ENCODE measurements at places on chromosomes 4 and X.

DNA sequence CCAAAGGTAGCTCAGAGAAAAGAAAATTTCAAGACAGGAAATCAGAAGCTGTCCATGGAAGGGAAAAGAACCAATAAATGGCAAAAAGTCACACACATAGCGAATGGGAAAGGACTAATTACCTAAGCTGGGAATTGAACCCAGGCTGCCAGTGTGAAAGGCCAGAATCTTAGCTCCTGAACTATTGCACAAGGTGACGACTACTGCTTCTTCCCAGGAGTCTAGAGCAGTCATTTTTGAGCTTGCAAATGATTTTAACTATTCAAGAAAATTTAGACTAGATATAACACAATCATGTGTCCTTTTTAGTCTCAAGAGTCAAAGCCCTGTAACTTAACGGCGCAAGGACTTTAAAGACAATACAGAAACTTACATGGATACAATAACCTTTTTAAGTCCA is 34.1 kb upstream of the ZNF81 start:
- no peak for DNase-seq

DNA sequence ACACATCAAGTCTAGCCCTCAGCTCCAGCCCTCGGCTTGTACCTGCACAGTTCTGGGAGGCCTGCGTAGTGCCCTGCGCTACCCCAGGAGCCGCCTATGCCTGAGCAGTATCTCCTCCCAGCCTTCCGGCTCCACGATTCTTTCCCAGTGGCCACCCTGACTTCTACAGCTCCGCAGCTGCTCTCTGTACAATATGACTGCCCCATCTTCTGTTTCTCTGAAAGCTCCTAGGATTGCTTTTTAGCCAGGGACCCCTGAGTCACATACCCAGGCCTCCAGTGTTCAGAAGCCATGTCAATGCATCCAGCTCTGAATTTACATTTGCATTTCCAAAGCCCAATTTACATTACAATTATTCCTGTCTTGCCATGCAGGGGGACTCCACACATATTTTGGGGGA is 135.5 kb downstream of the PJA1 start:
- DNase-seq: no peak

- DNase-seq: no peak
Measured at GRCh38 chr4:4394644-4395043, 7.7 kb downstream of the NSG1 start.

GRCh38 chr4:55092504-55092903 is 32.9 kb downstream of the KDR start:
- no peak for DNase-seq

GRCh38 chr4:133439830-133440229 is 290.7 kb downstream of the PCDH10 start:
- DNase-seq: no peak

- DNase-seq: no peak
Measured at GRCh38 chrX:44747969-44748368, 95.9 kb upstream of the DUSP21 start.

DNA sequence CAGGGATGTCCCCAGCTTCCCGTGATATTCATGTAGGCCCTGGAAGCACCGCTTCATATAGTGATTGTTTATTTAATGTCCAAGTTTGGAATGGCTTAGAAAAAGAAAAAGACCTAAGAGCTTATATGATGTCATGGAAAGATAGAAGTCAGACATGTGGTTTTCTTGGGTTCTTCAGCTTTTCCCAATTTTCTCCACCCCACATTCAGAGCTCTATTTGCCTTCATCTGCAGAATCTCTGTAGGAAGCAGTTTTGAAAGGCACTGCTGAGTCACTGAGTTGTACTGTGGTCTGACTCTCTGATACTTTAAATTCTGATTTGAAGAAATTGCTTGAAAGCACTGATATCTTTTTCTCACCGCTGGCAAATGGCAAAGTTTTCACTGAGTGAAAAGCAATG is 120.6 kb upstream of the EDNRA start:
- DNase-seq: no peak

DNA sequence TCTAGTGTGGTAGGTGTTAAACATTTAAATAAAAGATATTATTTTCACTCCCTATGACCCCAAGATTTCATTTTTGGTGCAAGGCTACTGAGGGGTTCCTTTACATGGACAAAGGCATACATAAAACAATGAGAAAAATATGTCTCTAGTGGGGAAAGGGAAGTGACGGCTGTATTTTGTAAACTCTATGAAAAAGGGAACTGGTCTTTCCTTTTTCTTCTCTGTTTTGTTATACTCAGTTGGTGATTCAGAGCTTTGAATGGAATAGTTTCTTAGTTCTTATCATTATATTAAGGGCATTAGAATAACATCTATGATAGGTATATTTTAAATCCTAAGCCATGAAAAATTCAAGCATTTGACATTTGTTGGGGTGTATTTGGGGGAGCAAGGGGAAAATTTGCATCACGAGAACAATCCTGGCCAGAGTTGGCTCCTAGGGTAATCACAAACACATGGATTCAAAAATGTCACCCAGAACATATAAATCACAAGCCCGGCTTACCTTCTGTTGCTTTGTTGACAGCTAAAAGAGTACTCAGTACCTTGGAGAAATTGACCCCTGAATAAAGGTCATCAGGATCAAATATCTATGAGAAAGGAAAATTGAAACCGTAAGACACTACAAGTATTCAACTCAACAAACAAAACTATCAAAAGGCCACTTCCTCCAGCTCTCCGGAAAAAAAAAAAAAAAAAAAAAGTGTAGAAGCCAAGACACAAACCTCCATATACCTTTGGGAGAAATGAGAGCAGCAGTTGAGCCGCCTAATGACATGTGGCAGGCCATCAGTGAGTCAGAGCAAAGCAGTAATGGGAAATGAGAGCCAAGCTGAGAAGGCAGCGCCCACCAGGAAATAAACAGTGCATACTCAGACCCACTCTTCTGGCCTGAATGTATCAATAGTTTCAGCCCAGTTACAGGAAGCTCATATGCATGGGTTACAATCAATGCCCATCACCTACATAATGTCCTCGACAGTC is 33.4 kb downstream of the ARHGEF6 start:
- DNase-seq: no peak

DNA sequence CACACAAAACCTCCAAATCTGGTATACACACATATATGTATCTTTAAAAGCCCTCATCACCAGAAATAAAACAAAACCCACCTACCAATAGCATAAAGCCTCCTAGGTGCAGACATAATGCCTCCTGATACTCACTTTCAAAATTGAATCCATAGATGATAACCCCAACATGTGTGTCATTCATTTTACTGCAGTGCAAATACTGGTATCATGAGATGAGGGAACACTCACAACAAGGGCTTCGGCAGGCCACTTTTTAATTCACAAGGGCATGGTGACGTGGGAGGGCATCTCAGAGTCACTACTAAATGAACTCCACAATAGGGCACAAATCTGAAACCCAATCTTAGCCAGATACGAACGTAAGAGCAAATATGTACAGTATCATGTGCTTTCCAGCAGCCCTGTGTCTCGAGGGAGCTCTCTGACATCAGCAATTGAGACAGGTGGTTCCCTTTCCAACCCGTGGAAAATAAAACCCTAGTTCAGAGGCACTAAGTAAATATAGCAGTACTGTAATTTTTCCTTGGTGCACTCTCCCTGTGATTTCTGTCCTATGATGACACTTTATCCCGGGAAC is 14.1 kb upstream of the PPARGC1A start:
- DNase-seq: peak; percentile 36

- DNase-seq: no peak
Measured at GRCh38 chrX:39504850-39505259, 592.9 kb downstream of the BCOR start.

GRCh38 chr4:48683784-48684666 is 96.1 kb downstream of the FRYL start:
- DNase-seq: no peak

DNA sequence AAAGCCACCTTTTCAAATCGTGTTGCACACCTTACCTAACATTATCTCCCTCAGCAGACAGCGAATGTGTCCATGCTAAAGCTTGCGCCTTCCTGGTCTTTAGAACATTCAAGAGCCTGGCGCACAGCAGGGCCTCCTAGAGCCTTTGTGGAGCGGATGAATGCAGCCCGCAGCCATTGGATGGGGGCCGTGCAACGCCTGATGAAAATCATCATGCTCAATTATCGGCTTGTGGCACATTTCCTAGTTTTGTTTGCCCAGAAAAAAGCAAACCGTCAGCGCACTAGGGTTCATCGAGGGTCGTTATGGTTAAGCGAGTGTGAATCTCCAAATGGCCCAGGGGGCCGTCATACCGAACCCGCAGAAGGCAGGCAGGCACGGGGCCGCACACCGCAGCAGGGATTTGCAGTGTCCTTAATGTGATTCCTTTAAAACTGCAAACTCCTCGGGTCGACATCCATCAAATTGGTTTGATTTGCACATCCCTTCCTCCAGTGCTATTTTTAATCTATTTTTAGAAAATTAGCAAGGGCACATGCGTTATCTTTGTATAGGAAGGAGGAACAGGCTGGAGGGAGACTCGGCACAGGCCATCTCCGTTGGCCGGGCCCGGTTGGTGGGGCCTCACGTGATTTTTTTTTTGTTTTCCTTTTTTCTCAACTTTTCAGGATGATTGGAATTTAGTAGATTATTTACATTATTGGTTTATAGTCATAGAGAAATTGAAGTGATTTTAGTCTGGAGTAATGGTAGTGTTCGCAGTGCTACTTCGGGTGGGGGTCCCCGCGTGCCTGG is 53.1 kb downstream of the ABLIM2 start:
- no peak for DNase-seq

DNA sequence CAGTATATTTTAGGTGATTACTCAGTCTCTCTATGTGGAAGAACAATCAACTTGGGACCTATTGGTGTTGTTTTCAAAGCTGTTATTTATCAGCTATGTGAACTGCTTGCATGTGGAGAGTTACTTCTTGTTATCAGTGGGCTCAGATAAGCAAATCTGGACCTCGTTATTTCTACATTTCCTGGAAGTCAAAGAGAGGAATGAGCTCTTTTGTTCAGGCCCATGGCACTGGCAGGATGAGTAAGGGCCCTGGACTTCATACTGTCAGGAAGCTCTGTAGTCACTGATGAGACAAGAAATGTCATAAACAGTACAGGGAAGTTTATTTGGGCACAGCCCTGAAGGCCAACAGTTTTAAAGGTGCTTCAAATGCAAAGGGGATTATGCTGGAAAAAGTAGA is 760.6 kb upstream of the EPHA5 start:
- DNase-seq: no peak

- DNase-seq: no peak
Measured at GRCh38 chr4:180054291-180054690, 2188.9 kb upstream of the TENM3 start.

GRCh38 chr4:25101836-25102235 is 58.4 kb downstream of the SEPSECS start:
- DNase-seq: no peak

DNA sequence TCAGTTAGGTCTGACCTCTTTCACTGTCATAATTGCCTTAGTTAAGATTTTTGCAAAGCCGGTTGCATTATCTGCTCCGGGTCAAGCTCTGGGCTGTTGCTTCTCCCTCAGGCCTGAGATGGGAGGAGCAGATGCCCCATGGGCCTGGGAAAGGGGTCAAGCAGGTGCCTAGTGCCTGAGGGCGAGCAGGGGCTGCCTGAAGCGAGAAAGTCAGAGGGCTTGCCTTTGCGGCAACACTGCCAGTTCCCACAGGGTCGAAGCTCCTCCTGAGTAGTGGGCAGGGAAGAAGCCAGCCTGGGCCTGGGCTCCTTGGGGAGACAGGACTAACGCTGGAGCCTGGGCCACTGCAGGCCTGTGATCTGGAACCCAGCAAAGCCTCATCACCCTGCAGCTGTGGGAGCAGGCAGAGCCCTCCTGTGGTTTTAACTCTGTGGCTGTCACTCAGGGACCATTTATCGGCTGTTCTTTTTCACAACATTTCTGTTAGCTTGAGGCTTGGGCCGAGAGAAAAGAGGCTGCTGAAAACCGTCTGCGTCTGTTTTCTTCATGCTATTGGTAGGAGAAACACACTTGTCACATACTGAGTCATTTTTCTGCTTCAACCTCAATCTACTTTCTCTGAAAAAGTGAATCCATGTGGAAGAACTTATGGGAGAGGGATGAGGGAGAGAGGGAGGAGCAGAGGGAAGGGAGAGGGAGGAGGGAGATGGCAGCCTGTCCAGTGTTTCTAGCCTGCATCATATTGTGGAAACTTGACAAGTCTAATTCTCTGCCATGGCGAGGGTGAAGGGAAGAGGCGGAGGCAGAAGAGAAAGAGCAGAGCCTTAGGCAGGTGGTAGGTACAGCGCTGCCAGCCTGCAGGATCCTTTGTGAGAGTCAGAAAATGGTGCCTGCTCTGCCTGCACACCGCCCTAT is 68.4 kb downstream of the RHOH start:
- DNase-seq: no peak

- DNase-seq: no peak
Measured at GRCh38 chr4:139676913-139677585, 11.4 kb downstream of the MGST2 start.

DNA sequence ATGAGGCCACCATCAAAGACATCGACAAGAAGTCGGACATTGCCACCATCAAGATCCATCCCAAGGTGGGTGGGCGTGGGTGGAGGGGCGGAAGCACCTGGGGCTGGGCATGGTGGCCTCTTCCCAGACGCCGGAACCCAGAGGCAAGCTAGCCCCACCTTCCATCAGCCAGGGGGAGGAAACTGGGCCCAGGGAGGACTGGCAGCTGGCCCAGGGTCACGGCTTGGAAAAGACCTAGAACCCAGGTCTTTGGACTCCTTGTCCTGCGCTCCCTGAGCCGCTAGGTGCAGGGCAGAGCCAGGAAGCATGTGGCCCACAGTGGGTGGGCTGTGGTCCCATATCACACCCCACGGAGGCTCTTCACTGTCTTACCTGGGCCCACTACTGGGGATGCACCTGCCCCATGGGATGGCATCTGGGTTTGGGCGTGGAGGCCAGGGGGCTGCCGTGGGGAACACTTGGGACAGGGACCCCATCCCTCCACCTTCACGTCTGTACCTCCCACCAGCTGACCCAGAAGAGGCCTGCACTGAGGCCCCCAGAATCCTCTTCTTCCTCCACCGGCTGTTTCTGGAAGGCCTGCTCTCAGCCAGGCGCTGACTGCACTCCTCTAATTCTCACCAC is 17.3 kb downstream of the HTRA3 start:
- DNase-seq: no peak

GRCh38 chr4:38572793-38573192 is 91.2 kb upstream of the KLF3 start:
- no peak for DNase-seq

DNA sequence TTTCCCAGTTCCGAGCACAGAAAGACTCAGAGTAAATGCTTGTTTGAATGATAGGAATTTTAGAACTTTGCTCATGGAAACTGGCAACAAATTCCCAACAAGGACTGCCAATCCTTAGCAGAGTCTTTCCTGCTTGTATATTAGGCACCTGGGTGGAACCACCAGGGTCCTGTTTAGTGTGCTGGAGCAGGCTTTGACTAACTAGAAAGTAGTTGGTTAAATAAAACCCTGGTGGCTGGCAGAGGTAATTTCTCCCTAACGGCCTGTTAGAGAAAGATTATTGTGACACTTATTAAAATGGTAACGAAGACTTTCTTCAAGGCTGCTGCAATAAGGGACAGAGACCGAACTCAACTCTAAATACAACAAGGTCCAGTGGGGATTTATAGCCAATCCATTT is 103.6 kb upstream of the TEX13D start:
- DNase-seq: no peak
